Astrocyte of the cerebellum (primary cell): ENCODE measurements at places on chromosomes 6 and 20.

DNA sequence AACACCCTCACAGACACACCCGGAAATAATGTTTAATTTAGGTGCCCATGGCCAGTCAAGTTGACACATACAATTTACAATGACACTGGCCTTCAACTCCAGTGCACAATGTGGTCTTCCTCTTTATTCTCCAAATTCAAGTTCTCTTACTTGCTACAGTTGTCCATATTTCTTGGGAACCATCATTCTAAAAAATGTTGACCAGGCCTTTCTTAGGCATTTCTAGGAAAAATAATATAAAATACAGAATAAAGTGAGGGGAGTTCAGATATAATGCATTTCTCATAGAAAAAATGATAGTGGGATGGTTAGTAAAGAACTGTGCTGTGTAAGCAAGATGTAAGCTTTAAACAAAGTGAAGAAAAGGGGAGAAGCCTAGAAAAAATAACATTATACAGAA, 298.9 kb downstream of the ARHGAP18 start:
- DNase-seq, result no peak

DNA sequence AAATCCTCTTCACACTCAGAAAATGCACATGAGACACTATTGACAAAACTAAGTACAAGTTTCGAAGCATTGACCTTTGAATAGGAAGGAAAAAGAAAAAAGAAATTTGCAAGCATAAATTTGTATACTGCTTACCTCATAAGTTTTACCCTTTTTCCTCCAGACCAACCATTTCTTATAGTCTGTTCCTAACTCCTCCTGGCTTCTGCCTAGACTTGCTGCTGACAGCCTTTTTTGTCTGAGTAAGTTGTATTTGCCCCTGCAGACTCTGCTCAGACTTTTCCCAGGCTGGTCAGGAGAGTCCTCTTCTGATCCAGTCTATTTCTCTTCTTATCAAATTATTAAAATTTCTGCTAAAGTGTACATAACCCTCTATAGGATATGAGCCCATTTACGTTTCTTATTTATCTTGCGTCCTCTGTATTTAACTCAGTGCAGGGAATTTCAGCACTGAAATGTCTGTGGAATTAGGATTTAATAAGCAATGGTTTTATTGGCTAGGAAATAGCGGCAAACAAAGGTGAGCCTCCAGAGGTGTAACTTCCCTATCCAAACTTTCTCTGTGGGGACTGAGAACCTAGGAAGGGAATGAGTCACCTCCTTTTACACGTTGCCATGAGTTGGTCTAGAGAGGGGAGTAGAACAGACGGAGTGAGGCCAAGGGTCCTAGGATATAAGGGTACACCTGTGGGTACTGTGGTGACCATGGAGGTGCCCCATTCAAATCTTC, 207.1 kb upstream of the MARCKS start:
- DNase-seq, result no peak

- no peak for DNase-seq
These were observed 28.2 kb upstream of the PLAGL1 start for GRCh38 chr6:144036064-144036834.

DNA sequence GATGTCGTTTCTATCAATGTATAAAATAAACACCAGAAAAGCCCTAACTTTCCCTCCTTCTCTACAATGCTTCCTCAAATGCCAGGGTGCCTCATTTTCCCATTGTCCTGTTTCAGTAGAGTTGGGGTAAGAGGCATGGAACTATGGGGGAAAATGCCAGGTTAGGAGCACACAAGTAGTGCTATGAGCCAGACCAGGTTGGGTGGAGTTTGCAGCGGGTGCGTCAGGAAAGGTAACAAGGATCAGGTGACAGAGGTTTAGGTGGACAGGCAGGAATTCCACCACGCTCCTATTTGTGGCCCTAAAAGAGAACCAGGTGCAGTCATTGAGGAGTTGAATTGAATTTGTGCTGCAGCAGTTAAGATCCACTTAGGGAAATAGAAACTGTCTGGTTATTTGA, 36.5 kb downstream of the SYTL3 start:
- no peak for DNase-seq

GRCh38 chr6:710601-711571, 17.9 kb upstream of the EXOC2 start:
- peak; percentile 26 for DNase-seq

- DNase-seq, result no peak
These were observed 46.0 kb downstream of the PCNA start for GRCh38 chr20:5073660-5074231.
